ENCODE measurements at places on chromosomes 2 and 18. TPM values are rescaled to one million over a fixed set of nuclear protein-coding genes. Genes with fewer than 3 reads are reported as not detected.

DNA sequence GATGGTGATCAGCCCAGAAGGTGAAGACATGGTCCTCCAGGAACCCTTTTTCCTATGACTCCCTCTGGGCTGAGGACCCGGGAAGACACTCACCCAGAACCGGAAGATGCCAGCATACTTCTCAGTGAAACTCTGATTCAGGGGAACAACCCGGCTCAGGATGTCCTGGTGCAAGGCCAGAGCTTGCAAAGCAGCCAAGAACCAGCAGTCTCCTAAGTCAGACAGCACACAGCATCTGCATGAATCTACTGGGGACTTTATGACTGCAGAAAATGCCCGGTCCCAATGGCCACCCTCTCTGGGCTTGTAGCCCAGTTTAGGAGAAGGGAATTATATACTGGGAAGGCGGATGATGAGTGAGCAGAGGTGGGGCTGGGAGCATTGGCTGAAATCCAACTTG, 15.3 kb downstream of the CAPN14 start:
- no peak for DNase-seq

DNA sequence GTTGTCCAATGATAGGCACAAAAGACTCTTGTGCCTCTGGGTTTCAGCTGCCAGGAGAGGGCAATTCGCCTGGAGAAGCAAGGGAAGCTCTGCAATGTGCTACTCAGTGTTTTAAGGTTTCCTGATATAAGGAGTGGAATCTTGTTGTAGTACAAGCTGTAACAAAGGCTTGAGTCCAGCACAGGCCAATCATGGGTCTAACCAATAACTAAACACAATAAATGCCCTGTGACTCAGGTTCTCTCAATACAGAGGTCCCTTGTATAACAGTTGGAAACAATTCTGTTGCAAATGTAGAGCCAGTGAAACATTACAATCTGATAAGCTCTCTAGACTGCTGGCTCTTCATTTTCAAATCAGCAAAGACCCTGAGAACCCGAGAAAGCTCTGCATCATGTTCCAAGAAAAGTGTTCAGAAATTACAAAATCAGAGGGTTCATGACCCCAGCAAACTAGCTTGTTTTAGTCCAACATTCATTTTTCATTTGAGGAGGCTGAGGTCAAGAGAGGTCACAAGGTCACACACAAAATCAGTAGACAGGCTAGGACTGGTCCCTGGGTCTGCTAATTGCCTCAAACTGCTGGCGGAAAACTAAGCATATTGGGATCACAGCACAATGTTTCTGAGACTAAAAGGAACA, 59.0 kb upstream of the DNMT3A start:
- no peak for DNase-seq

DNA sequence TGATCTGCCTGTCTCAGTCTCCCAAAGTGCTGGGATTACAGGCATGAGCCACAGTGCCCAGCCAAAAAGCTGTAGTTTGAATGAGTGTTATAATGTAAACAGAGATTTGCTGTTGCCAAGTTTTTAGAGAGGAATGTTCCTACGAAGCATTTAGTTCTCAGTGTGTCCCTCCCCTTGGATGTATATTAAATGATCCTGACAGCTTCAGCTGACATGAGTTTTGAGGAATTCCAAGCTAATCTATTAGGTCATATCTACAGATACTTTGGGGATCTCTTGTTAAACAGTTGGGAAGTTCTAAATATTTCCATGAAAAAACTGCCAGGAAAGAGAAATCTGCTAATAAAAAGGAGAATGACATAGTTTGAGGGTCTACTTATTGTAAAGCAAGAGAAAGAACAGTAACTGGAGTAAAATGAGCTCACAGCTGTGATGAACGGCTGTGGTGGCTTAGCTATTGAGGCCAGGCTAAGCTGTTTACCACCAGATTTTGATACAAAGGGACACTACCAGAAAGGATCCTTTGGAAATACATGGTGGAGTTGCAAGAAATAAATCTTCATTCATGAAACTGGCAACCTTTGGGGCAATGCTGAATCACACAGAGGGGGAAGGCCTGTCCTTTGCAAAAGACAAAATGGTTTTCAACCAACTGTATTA, 2.6 kb upstream of the STON1 start:
- no peak for DNase-seq

GRCh38 chr2:181697126-181697525, 16.8 kb upstream of the NEUROD1 start:
- no peak for DNase-seq

DNA sequence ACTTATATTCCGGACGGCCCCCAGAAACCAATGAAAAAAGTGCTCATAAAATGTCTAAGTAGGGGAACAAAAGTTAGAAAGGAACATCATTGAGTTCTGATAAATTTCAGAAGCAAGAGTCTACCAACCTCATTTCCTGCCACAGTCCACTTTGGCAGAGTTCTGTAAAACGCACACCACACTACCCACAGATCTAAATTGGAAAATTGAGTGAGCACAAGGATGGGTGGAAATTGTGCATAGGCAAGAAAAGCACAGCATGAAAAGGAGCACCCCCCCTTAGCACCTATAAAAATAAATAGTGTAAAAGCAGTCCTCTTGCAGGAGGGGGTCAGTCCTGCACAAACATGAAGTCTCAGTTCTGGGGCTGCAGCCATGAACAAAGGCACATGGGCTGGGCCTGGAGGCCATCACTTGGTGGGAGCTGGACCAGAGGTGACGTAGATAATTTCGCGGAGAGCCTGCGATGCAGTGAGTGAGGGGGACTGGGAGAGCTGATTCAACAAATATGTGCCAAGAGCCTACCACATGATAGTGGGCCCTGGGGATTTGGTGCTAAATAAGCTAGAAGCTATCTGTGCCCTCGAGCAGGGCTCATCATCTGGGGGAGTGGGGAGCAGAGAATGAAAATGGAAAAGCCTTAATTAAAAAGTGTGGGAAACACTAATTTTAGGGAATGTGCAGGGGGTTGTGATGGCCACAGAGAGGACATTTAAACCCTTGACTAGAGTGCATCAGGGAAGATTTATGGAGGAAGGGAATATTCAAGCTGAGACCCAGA, 48.9 kb upstream of the SPP2 start:
- DNase-seq = no peak

The LRP2 gene
- total RNA-seq = 13.6 TPM
